ENCODE measurements at places on chromosomes 4 and X. TPM values are rescaled to one million over a fixed set of nuclear protein-coding genes. Genes with fewer than 3 reads are reported as not detected.

ZNF630 gene
- total RNA-seq = 1.4 TPM

PRKG2 gene
- total RNA-seq = 1.4 TPM

XKRX gene
- total RNA-seq = not detected

GLRA2 gene
- not detected for total RNA-seq

AWAT2 gene
- not detected for total RNA-seq

TCEANC gene
- total RNA-seq = 1.7 TPM

PCDH18 gene
- total RNA-seq = 65.7 TPM

BEX5 gene
- 0.29 TPM for total RNA-seq

HAND2 gene
- 50.2 TPM for total RNA-seq

GAGE2A gene
- total RNA-seq = not detected

GUCY1B1 gene
- 3.7 TPM for total RNA-seq

MAML3 gene
- total RNA-seq = 1.2 TPM

ATOH1 gene
- not detected for total RNA-seq

CCDC160 gene
- not detected for total RNA-seq

ADH7 gene
- not detected for total RNA-seq

CPZ gene
- total RNA-seq = 2.9 TPM

SPANXD gene
- not detected for total RNA-seq

CXCL6 gene
- total RNA-seq = 4.6 TPM

MAGEB17 gene
- total RNA-seq = not detected

PHEX gene
- total RNA-seq = not detected

CSN1S1 gene
- not detected for total RNA-seq

ODAM gene
- total RNA-seq = not detected

ASB12 gene
- total RNA-seq = not detected

TMPRSS11A gene
- total RNA-seq = not detected

SFRP2 gene
- not detected for total RNA-seq

MAGEB10 gene
- not detected for total RNA-seq

SMIM10 gene
- total RNA-seq = 6.1 TPM

ATP6AP1 gene
- total RNA-seq = 56.2 TPM

LANCL3 gene
- total RNA-seq = not detected

PAGE4 gene
- not detected for total RNA-seq

CNKSR2 gene
- total RNA-seq = not detected

MXRA5 gene
- total RNA-seq = 0.86 TPM

ANXA10 gene
- total RNA-seq = 2.9 TPM

PNMA5 gene
- total RNA-seq = not detected

AKAP4 gene
- total RNA-seq = not detected

PDE5A gene
- total RNA-seq = 45.8 TPM

PASD1 gene
- not detected for total RNA-seq

PNMA6F gene
- not detected for total RNA-seq

EXOC1L gene
- not detected for total RNA-seq

SPANXN4 gene
- not detected for total RNA-seq

KLF8 gene
- 0.58 TPM for total RNA-seq

All from myometrial cell (primary cell).